ENCODE measurements at places on chromosomes 6 and 20. TPM values are rescaled to one million over a fixed set of nuclear protein-coding genes. Genes with fewer than 3 reads are reported as not detected.

DNA sequence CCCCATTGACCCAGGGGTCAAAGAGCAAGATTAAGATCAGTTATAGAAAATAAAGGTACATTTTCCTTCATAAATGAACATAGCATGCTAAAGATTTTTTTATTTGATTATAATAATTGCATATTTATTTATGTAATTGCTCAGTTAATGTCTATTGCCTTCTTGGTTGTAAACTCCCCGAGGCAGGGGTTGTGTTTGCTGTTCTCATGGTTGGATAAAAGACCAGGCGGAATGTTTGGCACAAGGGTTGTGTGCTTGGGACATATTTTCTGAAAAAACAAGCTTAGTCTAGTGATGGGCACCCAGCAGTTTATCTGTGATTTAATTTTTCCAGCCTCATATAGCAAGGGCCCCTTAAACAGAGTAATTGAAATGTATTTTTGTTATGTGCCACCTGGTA lies 47.5 kb upstream of the ZFP64 start:
- no peak for DNase-seq
- H3K36me3 ChIP-seq, result no peaks in the 10 kb centered on the region
- H3K4me3 ChIP-seq, result no peak overlapping the region
- no peaks in the 10 kb centered on the region for H3K27me3 ChIP-seq
- no peaks in the 10 kb centered on the region for H3K4me1 ChIP-seq

DNA sequence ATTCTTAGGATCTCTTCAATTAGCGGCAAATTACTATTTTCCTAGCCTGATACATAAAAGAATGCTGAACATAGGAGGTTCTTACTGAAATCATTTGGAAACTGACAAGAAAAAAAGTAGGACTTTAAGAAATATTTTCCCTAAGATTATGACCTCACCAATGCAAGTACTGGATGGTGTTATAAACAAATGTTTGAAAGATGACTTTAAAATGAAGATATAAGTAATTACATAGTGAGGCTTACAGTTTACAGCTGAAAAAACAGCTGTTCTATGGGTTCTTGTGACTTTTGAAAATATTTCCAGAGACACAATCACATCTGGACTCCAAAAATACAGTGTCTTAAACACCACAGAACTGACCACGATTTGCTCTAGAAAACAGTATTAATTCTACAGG lies 64.9 kb downstream of the ADAT2 start:
- no peak overlapping the region for H3K27ac ChIP-seq
- no peaks in the 10 kb centered on the region for H3K4me1 ChIP-seq
- H3K36me3 ChIP-seq, result no peaks in the 10 kb centered on the region
- no peak for DNase-seq
- no peak overlapping the region for H3K4me3 ChIP-seq

BPIFB4 gene
- not detected for total RNA-seq

DNA sequence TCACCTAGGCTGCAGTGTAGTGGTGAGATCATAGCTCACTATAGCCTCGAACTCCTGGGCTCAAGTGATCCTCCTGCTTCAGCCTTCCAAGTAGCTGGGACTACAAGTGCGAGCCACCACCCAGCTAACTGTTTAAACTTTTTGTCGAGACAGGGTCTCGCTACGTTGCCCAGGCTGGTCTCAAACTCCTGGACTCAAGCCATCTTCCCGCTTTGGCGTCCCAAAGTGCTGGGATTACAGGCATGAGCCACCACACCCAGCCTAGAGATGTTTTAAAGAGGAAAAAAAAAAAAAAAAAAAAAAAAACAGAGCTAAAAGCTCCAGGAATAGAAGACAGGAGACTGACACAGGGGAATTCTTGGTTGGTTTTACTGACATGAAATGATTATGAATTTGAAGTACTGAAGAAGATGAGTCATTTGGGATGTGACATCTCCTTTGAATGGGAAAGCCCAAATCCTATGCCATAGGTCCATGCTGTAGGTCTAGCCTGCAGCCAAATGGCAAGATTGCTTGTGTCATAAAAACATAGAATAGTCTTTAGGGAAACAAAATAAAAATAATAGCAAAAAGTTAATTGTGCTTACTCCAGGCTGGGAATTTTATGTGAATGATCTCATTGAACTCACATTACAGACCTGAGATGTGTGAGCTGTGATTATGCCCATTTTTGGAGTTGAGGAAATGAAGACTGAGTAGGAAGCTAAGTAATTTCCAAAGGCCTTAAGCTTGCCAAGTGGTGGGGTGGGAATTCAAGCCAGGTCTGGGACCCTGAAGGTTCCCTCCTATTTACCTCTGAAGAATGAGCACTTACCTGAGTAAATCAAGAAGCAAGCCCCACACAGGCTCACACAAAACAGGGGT lies 24.3 kb upstream of the NHSL1 start:
- H3K27ac ChIP-seq, result no peak overlapping the region
- H3K27me3 ChIP-seq, result peaks cover 5% of the 10 kb centered on the region
- H3K4me1 ChIP-seq, result peaks cover 2% of the 10 kb centered on the region
- no peak for DNase-seq
- no peak overlapping the region for H3K4me3 ChIP-seq

BPIFA1 gene
- total RNA-seq, result not detected

DNA sequence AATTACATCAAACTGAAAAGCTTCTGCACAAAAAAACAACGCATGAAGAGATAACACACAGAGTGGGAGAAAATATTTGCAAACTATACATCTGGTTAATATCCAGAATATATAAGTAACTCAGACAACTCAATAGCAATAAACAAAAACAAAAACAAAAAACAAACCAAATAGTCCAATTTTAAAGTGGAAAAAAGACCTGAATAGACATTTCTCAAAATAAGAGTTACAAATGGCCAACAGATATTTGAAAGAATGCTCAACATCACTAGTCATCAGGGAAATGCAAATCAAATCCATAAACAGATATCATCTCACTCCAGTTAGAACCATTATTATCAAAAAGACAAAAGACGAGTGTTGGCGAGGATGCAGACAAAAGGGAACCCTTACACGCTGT lies 28.8 kb upstream of the TOP1 start:
- DNase-seq, result no peak
- no peaks in the 10 kb centered on the region for H3K36me3 ChIP-seq
- H3K4me1 ChIP-seq, result peaks cover 16% of the 10 kb centered on the region
- H3K4me3 ChIP-seq, result no peak overlapping the region
- H3K27me3 ChIP-seq, result no peaks in the 10 kb centered on the region
- no peak overlapping the region for H3K27ac ChIP-seq

- H3K4me3 ChIP-seq, result no peak overlapping the region
- H3K27me3 ChIP-seq, result no peaks in the 10 kb centered on the region
- no peaks in the 10 kb centered on the region for H3K36me3 ChIP-seq
- DNase-seq, result peak; percentile 74
These were observed 107.5 kb downstream of the SLC22A3 start for GRCh38 chr6:160455541-160456213.

- no peak overlapping the region for H3K4me3 ChIP-seq
- no peak for DNase-seq
- H3K27ac ChIP-seq, result peak overlapping the region; percentile 76
- H3K27me3 ChIP-seq, result no peaks in the 10 kb centered on the region
These were observed 70.3 kb downstream of the HIVEP2 start for GRCh38 chr6:142874676-142875075.

PRRT1 gene
- total RNA-seq, result 1.1 TPM

POU3F2 gene
- not detected for total RNA-seq

DNA sequence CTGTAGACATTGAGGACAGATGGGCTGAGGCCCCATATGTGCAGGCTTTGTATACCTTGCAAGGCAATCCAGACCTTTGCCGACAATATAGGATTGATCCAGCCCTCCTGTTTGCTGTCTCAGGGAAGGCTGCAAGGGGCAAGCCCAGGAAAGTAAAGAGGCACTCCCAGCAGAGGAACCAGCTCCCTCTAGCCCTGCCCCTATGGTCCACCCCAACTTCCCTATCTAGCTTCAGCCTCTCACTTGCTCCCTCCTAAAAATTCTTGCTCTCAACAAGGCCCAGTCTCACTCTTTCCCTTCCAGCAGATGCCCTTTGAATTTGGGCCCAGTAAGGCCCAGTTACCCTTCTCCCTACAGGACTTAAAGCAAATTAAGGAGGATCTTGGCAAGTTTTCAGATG lies 92.6 kb downstream of the JARID2 start:
- H3K4me3 ChIP-seq, result no peak overlapping the region
- no peak overlapping the region for H3K27ac ChIP-seq
- peaks cover 3% of the 10 kb centered on the region for H3K36me3 ChIP-seq
- no peaks in the 10 kb centered on the region for H3K27me3 ChIP-seq

OGFR gene
- total RNA-seq, result 23.7 TPM

- no peak overlapping the region for H3K4me3 ChIP-seq
- H3K4me1 ChIP-seq, result peaks cover under 1% of the 10 kb centered on the region
- no peaks in the 10 kb centered on the region for H3K36me3 ChIP-seq
- H3K27me3 ChIP-seq, result no peaks in the 10 kb centered on the region
- no peak for DNase-seq
These were observed 148.3 kb downstream of the HACE1 start for GRCh38 chr6:104711371-104711770.

- H3K36me3 ChIP-seq, result no peaks in the 10 kb centered on the region
- H3K27ac ChIP-seq, result no peak within 1 kb of the TSS
- H3K4me1 ChIP-seq, result peaks cover 5% of the 10 kb centered on the region
- H3K4me3 ChIP-seq, result peak within 1 kb of the TSS; percentile 77
- DNase-seq, result no peak
These were observed at the start of gene KIF13A for GRCh38 chr6:17987447-17987696. KIF13A (minus strand) TSS chr6:17987635; CDS start chr6:17987463, 172 bp downstream.

DNA sequence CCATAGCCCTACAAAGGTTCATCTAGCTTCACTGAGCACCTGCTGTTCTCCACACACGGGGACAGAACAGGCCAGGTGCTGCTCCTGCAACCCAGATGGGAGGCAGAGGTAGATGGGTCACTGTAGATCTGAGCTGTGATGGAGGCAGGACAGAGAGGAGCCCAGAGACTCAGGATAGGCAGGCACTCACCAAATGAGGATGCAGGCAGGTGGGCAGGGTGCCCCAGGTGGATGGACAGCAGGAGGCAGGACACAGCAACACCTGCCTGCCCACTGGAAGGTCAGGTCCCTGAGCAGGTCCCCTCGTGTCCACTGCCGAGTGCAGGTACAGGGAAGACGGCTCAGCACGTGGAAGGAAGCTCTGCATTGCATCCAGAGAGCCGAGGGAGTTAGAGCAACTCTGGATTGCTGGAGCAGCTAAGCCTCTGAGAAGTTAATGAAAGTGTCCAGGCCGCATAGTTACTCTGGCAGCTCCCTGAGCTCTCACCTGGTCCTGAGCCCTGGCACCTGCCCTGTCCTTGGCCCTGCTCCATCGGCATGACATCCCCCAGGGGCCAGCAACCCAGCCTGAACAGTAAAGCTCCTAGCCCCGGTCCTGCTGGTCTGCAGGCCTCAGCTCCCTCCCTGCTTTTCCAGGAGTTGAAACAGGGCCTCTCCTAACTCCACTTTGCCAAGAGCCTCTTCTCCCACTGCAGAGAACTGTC lies 4.9 kb upstream of the YTHDF1 start:
- H3K27me3 ChIP-seq, result no peaks in the 10 kb centered on the region
- H3K4me1 ChIP-seq, result peaks cover 7% of the 10 kb centered on the region
- DNase-seq, result no peak

PXDC1 gene
- 0.17 TPM for total RNA-seq

PSMF1 gene
- 143 TPM for total RNA-seq

ARID1B gene
- 42.5 TPM for total RNA-seq

DNA sequence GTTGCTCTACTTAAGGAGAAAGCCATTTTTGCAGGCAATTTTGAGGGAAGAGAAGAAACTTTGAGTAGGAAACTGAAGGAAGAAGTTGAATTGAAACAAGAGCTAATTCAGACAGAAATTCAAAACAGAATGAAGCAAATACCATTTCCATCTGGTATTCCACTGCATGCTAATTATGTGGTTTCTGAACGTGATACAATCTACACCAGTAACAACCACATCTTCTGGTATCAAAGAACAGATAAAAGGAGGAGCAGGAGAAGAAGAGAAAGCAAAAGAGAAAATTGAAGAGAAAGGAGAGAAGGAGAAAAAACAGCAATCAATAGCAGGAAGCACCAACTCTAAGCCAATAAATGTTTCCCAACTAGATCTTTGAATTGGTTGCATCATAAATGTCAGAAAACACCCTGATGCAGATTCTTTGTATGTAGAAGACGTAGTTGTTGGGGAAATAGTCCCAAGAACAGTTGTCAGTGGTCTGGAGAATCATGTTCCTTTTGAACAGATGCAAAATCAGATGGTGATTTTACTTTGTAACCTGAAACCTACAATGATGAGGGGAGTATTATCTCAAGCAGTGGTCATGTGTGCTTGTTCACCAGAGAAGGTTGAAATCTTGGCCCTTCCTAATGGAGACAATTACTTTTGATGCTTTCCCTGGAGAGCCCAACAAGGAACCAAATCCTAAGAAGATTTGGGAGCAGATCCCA lies 132.4 kb downstream of the MACROD2 start:
- H3K36me3 ChIP-seq, result no peaks in the 10 kb centered on the region
- no peaks in the 10 kb centered on the region for H3K27me3 ChIP-seq
- H3K4me1 ChIP-seq, result no peaks in the 10 kb centered on the region

DNA sequence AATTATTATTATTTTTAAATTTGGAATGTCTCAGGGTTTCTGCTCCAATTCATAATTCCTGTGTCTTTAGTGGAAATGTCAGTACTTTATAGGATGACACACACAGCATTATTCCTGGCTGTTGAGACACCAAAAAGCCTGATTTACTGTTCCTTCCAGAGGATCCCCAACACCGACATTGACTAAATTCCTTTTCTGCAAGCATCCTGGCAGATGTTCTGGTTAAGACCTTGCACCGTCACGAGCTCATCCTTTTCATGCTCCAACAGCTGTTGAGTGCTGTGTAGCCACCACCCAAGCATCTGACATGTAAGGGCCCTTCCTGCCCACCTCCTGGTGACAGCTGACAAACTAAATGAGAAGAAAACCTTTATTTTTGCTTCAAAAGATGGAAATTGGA lies 284.3 kb upstream of the SULF2 start:
- no peaks in the 10 kb centered on the region for H3K27me3 ChIP-seq
- H3K36me3 ChIP-seq, result no peaks in the 10 kb centered on the region
- H3K4me3 ChIP-seq, result no peak overlapping the region
- no peak overlapping the region for H3K27ac ChIP-seq
- no peak for DNase-seq

- H3K27ac ChIP-seq, result no peak overlapping the region
- no peaks in the 10 kb centered on the region for H3K36me3 ChIP-seq
- no peak overlapping the region for H3K4me3 ChIP-seq
- DNase-seq, result no peak
- H3K4me1 ChIP-seq, result peaks cover 2% of the 10 kb centered on the region
- no peaks in the 10 kb centered on the region for H3K27me3 ChIP-seq
These were observed 273.8 kb downstream of the CDH4 start for GRCh38 chr20:61525781-61526431.

DNA sequence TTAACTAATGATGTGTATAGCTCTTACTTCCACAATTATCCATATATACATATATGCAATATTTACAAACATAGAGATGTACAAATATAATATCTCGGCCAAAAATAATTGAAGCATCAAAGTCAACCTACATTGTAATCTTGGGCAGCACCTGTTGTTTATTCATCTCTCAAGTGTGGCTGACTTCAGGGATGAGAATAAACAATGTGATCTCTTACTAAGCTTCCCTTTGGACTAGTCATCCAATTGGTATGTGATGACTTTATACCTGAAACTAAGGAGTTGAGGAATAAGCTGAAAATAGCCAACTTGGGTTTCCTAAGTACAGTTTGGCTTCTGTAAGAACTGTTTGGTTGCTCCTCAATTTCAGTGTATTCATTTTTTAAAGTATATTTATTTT lies 256.6 kb downstream of the KHDC1L start:
- DNase-seq, result no peak
- H3K27me3 ChIP-seq, result no peaks in the 10 kb centered on the region
- no peaks in the 10 kb centered on the region for H3K36me3 ChIP-seq
- no peak overlapping the region for H3K27ac ChIP-seq

CST2 gene
- total RNA-seq, result not detected

- no peaks in the 10 kb centered on the region for H3K4me1 ChIP-seq
- H3K36me3 ChIP-seq, result no peaks in the 10 kb centered on the region
- DNase-seq, result peak; percentile 12
- H3K4me3 ChIP-seq, result no peak overlapping the region
- H3K27me3 ChIP-seq, result peaks cover 3% of the 10 kb centered on the region
- H3K27ac ChIP-seq, result no peak overlapping the region
These were observed 532.0 kb downstream of the BCKDHB start for GRCh38 chr6:80638213-80639055.

Measured in activated naive CD4-positive, alpha-beta T cell treated with anti-CD3 and anti-CD28 coated beads for 36 hours (primary cell).